Cerebellum (tissue), 4 donors: ENCODE measurements at places on chromosomes 12 and 14.

- peak; percentile 87 for DNase-seq
Measured at GRCh38 chr14:100825713-100826331, at the start of gene MEG3. TSS of gene MEG3 (plus strand) at chr14:100826118.

- no peak for DNase-seq
Measured at GRCh38 chr14:97456958-97457357, 659.8 kb downstream of the VRK1 start.

DNA sequence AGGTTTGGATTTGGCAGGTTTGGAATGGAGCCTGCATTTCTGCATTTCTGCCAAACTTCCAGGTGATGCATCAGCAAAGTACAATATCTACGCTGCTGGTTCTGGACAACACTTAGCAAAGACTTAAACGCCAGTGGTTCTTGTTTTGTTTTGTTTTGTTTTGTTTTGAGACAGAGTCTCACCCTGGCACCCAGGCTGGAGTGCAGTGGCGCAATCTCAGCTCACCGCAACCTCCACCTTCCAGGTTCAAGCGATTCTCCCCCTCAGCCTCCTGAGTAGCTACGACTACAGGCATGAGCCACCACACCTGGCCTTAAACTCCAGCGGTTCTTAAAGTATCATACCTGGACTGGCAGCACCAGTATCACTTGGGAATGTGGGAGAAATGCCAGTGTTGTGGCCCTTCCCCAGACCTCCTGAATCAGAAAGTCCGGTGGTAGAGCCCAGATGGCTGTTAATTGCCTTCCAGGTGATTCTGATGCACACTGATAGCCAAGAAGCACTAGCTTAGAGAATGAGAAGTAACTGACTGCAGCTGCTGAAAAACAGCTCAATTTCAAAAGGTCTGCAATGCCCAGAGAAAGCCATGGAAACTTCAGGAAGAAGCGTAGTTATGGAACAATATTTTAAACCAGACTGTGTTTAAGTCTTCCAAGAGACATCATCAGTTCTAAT is 114.8 kb upstream of the FOXN3 start:
- DNase-seq: peak; percentile 26

DNA sequence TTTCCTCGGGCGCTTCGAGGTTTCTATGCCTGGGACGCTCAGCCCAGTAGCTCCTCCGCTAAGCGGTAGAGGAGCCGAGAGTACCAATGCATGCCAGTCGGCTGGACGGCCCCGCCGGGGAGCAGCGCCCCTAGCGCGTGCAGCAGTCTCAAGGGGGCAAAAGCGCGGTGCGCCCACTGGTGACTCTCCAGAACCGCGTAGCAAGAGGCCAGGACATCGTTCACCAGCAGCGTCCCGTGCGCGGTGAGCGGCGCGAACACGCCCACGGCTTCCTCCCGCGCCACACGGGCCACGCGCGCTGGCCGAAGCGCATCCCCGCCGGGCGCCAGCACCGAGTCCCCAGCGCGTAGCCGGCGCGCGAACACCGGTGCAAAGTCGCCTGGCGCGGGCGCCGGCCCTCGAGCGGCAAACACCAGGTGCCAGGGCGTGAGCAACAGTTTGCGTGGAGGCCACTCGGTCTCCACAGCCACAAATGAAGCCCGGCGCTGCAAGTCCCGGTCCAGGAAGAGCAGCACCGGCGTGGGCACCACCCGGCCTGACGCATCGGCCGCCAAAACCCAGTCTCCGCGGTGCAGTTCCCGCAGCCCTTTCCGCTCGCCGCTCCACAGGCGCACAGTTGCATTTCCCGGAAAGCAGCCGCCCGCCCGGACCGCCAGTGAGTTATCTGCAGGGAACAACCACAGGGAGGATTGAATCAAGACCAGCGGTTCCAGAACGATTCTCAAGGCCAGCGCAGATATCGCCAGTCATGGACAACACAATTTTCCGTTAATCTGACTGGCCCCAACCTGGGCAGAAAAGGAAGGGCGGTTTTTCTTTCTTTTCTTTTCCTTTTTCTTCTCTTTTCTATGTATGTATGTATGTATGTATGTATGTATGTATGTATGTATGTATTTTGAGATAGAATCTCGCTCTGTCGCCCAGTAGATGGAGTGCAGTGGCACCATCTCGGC is 4.5 kb downstream of the DHH start:
- DNase-seq: no peak
